SJSA1 (cell line): ENCODE measurements at places on chromosomes 13 and 19. TPM values are rescaled to one million over a fixed set of nuclear protein-coding genes. Genes with fewer than 3 reads are reported as not detected.
A peak's percentile ranks its signal among the peaks of the same experiment; 100 is the strongest.

DNA sequence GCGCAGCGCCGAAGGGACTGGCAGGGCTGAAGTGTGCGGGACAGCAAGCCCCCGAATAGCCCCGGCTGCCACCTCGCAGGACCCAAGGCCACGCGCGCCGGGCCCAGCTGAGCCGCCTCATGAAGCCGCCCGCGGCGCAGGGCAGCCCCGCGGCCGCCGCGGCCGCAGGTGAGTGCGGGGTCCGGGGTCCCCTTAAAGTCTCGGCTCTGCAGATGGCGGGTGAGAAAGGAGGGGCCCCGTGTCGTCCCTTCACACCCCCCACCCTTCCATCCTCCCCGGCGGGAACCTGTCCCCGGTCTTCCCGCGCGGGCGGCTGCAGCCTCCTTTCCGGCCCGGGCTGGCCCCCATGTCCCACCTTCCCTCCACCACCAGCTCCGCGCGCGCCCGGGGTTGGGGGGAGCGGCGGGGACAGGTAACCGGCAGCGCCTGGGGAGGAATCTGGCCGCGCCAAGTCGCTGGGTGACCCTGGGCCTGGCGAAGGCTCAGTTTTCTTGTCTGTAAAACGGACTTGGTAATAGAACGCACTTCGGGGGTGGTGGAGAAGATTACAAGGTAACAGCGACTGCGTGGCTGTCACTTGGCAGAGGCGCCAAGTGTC, 338 bp downstream of the RGCC start:
- DNase-seq, result no peak

DNA sequence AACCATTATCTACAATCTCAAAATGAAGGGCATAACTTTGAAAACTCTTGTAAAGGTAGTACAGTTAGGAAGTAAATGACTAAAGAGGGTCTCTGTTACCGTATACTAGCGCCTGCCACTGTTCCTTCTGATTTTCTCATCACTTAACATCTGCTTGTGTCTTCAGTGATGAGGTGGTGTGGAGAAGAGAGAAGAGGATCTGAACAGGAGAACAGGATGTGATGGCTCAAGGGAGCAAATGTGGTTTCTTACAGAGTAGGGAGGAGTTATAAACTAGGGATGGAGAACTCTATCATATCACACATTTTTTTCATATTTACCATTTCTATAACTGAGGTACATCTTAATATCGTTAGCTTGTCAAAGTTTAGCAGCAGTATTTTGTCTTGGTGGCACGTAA, 1.1 kb downstream of the KCTD4 start:
- no peak for DNase-seq

DNA sequence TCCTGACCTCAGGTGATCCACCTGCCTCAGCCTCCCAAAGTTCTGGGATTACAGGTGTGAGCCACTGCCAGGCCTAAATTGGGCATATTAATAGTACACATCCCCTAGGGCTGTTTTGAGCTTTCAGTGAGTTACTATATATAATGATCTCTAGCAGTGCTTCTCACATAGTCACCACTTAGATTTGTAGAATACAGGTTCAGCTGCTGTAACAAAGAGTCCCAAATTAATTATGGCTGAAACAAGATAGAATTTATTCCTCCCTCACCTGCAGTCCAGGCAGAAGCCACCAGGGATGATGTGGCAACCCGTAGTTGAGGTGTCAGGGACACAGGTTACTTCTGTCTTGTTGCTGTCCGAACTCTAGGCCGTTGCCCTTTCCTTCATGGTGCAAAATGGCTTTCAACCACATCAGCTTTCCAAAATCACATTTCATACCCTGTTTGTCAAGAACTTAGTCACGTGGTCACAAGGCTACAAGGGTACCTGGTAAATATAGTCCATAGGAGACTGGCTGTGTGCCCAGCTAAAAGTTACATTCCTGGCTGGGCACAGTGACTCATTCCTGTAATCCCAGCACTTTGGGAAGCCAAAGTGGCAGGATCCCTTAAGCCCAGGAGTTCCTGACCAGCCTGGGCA, 2.9 kb downstream of the PROSER3 start:
- DNase-seq, result no peak

DNA sequence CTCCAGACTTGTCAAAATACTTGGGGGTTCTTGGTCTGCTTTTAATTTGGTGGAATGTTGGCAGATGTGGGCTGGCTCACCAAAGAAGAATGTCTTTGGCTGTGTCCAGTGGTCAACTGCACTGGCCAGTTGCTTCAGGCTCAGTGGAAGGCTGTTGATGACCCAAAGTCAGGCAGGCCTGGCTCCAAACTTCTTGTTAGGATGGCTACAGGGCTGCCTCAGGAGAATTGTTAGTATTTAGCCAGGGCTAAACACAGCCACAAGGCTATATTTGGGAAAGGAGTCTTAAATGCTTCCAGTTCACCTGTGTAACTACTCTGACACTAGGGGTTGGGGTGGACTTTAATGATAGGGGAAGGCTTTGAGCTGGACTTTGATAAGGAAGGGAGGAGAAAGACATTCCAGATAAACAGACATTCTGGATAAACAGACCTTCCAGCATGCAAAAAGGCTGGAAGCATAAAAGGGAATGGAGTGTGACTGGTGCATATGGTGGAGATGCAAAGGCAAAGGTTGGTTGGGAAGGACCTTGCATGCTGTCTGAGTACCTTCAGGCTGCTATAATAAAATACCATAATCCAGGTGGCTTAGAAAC, 116.8 kb downstream of the FOXO1 start:
- no peak for DNase-seq

GRCh38 chr19:45251452-45252354, 632 bp downstream of the MARK4 start:
- DNase-seq, result peak; percentile 36

The CLEC4G gene
- total RNA-seq, result not detected in 2 replicates
